T-helper 2 cell (primary cell): ENCODE measurements at places on chromosomes 2 and 18.

- DNase-seq, result no peak
Measured at GRCh38 chr2:68367953-68368653, 3.0 kb downstream of the PLEK start.

- no peak for DNase-seq
Measured at GRCh38 chr18:47595831-47596501, 334.5 kb downstream of the SMAD2 start.

- no peak for DNase-seq
Measured at GRCh38 chr18:48032876-48033789, 102.7 kb upstream of the SMAD2 start.

GRCh38 chr2:235640926-235641723 is 147.3 kb downstream of the AGAP1 start:
- no peak for DNase-seq

DNA sequence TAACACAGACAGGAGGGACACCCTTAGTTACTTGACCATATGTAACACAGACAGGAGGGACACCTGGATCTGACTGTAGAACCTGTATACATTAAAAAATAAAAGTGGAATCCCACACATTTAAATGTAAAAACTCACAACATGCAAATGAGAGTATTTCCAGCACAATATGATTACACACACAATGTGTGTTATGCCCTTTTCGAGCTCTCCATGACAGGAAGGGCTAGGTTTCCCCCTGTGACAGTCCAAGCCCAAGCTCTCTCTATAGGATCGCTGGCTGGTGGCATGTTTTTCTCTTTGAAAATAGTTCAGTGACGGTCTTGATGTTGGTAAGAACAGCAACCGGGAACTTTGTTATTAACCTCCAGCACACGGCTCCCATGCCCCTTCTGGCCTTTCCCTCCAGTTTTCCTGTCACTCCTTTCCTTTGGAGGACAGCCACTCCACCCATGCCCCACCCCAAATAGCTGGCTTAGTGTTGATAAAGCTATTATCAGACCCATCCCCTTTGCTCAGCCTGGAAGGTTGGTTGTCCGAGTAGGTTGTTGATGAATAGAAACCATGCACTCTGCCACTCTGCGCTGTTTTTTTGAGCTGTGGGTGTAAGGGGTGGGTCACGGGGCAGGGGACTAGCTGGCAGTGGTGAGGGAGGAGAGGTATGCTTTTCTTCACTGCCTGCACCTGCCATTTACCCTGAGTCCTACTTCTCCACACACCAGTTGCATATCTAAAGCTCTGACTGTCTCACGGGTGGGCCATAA is 2.7 kb downstream of the RASGRP3 start:
- no peak for DNase-seq

- no peak for DNase-seq
Measured at GRCh38 chr2:191870744-191871143, 23.9 kb upstream of the CAVIN2 start.

DNA sequence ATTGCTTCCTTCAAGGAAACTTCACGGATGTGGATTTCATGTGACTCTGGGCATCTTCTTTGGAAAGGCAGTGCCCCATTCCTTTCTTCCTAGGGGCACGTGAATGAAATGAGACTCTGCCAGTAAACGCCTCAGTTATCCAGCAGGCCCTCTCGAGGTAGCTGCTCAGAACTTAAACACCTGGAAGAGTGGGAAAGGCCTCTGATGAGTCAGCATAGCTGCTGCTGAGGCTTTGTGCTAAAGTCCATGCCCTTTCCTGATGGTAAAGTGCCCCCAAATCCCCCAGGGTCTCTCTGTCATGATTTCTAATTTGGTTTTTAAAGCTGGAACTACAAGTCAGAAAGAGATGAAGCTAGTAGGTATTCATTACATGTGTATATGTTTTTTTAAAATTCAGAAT is 3.8 kb downstream of the SLC1A4 start:
- no peak for DNase-seq

- no peak for DNase-seq
Measured at GRCh38 chr2:127953128-127953718, 67.5 kb upstream of the AMMECR1L start.
